ENCODE measurements at places on chromosomes 4 and X. TPM values are rescaled to one million over a fixed set of nuclear protein-coding genes. Genes with fewer than 3 reads are reported as not detected.

The ZNF718 gene
- total RNA-seq = 3.6 TPM

The NR3C2 gene
- 0.26 TPM for total RNA-seq

The TMPRSS11A gene
- total RNA-seq = not detected

The TEX28 gene
- not detected for total RNA-seq

The DKC1 gene
- 179 TPM for total RNA-seq

The RAB40A gene
- total RNA-seq = 0.26 TPM

The TEX13D gene
- total RNA-seq = not detected

The SPANXC gene
- not detected for total RNA-seq

DNA sequence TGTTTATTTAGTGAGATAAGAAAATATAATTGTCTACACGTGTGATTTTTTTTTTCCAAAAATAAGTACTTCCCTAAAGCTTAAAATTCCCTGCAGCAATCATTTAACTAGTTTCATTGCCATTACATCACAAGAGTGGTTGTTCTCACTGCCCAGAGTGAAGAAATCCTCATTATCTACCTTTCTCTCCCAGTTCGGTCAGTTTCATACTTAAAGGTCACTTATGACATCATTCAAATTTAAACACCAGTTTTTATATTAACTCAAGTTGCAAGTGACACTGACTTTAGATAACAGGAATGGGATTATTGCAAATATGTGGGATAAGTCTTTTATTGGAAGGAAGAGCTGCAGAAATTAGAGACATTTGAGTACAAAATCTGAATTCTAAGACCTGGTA is 1699.8 kb upstream of the IGFBP7 start:
- no peak for DNase-seq

- DNase-seq = no peak
These were observed 71.8 kb downstream of the C4orf33 start for GRCh38 chr4:129167640-129168260.

GRCh38 chr4:7286798-7287197 is 94.5 kb downstream of the SORCS2 start:
- DNase-seq = no peak

GRCh38 chr4:140014284-140014683 is 139.7 kb downstream of the MAML3 start:
- DNase-seq = no peak

DNA sequence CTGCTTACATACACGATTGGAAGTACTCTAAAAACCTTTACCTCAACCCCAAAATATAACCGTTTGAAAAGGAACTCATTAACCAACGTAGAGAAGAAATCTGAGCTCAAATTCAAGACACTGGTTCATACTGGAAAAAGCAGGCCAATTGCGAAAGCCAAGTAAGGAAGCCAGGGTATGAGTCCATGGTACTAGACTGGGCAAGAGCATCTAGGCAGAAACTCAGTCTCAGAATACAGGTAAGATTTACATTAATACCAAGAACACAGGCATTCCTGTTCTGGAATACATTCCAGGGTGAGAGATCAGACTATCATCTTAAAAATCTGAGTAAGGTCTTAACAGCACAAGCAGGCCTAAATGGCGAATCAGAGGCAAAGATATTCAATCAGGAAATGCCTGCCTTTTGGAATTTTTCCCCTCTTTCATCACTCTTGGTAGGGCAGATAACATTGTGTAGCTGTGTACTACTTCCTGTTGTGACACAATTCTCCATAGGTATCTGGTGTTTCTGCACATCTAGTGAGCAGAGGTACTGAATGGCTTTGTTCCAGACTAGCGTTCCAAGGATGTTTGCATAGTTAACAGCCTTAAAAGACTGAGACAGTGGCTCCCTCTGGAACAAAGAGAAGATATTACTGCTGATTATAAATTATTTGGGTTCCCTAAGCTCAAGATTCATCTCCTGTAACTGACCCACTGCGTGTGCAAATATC is 311.3 kb downstream of the PCDH19 start:
- DNase-seq = no peak

DNA sequence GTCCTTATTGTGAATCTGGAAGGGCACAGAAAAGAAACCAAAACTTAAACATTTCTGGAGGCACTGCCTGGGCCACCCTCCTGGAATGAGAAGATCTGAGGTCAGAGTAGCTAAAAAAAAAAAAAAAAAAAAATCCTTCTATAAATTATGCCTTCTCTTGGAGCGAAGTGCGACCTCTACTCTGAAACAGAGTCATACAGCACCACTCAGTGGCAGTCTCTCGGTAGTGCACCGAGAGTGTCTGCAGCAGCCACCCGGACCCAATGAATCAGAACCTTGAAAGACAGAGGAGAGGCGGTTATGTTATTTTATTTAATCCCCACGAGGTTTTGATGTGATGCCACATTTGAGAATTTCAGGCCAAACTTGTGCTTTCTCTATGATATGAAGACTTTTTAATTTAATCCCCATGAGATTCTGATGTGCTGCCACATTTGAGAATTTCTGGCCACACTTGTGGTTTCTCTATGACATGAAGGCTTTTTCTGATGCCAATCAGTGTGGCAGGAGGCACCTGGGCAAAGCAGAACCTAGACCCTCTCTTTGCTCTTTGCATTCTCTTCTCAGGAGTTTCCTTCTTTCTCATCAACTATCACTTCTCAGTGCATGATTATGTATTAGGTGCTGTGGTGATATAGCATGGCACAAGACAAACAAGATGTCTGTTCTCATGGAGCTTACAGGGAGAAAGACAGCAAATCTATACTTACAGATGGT is 5.6 kb upstream of the CT47C1 start:
- peak; percentile 36 for DNase-seq

- no peak for DNase-seq
These were observed 116.7 kb downstream of the UBE2K start for GRCh38 chr4:39814403-39815185.

- no peak for DNase-seq
These were observed 1034.2 kb upstream of the PCDH10 start for GRCh38 chr4:132114885-132115284.

DNA sequence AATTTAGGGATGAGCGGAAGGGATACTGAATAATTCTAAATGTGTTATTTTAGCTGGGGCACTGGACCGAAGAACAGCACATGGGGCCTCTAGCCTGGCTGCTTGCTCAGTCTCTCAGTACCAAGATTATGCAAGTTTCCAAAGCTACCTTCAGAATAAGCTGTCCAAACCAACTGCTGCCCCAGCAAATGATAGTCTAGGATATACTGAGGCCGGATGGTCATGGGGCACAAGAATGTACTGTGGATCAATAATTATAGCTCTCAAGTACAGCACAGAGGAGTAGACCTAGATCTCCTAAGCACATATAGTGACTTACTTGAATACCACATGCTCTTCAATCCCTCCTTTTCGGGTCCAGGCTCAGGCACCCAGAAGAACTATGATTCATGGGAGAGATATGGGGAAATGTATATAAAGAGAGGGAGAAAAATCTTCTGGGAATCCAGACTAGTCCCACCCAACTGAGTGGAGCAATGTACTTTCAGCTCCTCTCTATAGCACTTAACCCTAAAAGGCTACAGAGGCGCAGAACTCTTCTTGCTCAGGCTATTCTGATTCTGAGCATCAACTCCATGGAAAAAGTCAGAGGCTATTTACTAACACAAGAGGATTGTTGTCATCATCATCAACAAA is 160.3 kb upstream of the GPC4 start:
- DNase-seq = no peak

GRCh38 chr4:1721003-1721665 is at the start of the genes TACC3 and TMEM129:
Gene TACC3 (plus strand): TSS chr4:1721521. CDS start chr4:1723422, 1,901 bp downstream.
Gene TMEM129 (minus strand): TSS chr4:1721323. CDS start chr4:1720837, 486 bp downstream.
- DNase-seq = no peak

DNA sequence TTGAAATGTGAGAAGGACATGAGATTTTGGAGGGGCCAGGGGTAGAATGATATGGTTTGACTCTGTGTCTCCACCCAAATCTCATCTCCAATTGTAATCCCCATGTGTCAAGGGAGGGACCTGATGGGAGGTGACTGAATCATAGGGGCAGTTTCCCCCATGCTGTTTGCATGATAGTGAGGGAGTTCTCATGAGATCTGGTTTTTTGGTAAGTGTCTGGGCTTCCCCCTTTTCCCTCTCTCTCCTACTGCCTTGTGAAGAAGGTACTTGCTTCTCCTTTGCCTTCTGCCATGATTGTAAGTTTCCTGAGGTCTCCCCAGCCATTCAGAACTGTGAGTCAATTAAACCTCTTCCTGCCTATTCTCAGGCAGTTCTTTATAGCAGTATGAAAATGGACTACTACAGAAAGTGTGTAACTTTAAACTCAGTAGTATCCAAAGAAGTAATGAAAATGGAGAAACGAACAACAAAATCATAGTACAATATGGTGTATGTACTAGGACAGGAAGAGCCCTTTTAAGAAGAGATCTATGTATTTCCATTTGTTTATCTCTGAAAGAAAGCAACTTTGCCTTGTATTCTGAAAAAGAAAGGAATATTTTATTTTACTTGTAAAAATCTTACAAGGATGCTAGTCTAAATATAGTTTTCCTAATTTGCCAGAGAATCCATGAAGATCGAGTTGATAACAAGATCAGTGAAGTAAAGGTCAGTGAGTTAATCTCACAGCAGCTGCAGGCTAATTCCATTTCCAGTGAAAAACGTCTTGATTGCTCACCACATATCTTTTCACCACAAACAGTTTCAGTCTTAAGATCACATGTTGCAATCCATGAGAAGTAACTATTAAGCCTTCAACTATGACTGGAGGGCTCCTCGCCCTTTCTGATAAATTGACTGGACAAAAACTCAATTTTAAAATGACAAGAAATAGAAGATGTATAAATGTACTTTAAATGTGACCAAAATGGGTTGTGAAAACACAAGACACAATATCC is 20.5 kb downstream of the PKD2 start:
- no peak for DNase-seq

GRCh38 chr4:87442889-87443288 is 20.5 kb downstream of the NUDT9 start:
- no peak for DNase-seq

- no peak for DNase-seq
These were observed 1500.0 kb downstream of the STIM2 start for GRCh38 chr4:28360681-28361080.

DNA sequence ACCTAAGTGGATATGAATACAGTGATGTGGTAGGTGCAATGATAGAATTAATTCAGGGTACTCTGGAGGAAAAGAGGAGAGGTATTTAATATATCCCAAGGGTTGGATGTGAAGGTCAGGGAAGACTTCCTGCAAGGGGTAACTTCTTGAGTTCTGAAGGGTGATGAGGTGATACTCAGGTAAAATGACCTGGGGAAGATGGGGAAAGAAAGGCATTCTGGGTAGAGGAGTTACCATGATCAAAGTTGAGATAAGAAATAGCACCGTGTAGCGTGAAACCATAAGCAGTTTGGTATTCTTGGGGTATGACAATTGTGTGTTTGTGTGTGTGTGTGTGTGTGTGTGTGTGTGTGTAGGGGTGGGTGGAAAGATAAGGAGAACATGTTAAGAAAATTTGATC is 270.4 kb upstream of the LCORL start:
- DNase-seq = no peak

DNA sequence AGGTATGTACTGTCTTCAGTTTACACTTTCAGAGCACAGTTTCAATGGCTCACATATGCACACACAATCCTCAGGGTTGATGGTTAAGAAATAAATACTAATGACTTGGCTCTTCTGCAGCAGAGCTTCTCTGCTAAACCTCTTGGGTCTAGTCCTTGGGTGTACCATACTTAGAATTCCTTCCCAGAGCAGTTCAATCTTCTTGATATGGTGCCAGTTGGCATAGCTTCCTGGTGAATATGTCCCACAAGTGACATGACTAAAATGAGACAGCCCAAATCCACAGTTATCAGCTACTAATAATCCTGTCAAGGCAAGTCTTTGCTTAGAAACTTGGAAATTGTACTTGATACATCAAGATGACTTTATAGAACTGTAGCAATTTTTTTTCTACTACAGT is 654.4 kb downstream of the IQCM start:
- DNase-seq = no peak

- DNase-seq = no peak
These were observed 2.8 kb downstream of the PORCN start for GRCh38 chrX:48511560-48511959.

DNA sequence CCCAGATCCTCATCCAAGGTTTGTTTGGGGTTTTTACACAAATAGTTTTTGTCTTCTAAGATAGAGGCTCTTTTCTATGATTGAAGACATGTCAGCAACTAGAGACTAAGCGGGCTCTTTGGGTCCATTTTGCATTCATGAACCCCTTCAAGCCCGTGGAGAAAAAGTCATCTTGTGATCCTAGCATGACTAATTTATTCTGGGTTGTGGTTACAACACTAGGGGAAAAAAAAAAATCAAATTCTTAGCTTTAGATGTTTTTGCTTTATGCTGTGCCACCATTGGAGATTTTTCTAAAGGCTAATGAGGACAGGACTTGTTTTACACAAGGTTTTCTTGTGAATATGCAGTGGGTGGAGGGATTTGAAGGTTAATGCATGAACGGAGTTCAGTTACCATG is 440.0 kb downstream of the PCDH7 start:
- DNase-seq = no peak

GRCh38 chr4:168550064-168550766 is 53.4 kb downstream of the PALLD start:
- no peak for DNase-seq

DNA sequence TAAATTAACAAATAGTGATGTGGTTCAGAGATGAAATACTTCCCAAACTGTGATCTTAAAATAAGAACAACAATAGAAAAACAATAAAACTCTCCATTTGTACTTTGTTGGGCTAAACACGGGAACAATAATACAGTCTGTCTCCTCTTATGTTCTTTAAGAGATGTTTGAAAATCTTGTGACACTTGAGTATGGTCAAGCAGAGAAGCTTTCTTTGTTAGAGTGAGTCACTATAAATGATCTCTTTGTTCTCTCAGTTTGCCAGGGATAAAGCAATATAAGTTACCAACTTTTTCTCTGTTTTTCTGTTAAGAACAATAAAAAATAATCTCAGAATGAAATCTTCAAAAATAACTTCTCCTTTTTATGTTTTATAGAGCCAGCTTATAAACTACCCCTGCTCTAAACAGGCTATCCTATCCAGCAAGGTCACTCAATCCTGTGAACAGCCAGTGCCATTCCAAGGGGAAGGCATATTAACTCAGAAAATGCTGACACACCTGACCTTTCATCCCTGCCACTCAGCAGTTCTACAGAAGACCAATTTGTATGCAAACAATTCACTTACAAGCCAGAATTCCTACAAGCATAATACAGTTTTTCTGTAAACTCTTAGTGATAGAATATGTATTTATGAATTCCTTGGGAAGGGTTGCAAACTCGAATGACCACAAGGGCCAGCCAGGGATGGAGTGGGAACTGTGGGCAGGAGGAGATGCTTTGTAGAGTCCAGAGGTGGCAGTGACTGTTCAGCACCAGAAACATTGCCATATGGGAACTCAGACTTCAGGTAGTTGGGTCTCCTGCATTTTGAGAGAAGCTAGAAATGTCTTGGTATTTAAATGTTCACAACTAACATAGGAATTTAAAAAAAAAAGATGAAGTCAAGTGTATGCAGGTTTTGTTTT is 52.2 kb downstream of the AFM start:
- DNase-seq = no peak

DNA sequence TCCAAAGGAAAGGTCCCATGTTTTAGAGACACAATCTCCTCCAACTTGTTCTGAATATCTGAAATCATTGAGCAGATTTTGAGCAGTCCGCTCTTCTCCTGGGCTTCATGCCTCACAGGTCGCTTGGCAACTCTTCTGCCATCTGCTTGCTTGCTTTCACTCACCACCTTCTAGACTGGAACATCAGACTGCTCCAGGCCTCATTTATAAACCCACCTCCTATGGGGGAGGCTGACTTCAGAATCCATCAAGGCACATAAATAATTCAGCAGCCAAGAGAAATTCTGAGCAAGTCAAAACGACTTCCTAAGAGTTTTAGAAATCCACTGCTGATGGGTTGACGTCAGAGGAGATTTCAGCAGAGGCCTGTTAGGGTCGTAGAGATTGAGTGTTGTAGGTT is 64.1 kb downstream of the FAM184B start:
- no peak for DNase-seq

All from Panc1 (cell line).